Heart right ventricle (tissue), 16 donors: ENCODE measurements at places on chromosomes 13 and 19. TPM values are rescaled to one million over a fixed set of nuclear protein-coding genes. Genes with fewer than 3 reads are reported as not detected.
A peak's percentile ranks its signal among the peaks of the same experiment; 100 is the strongest.

- no peaks in the 10 kb centered on the region for H3K36me3 ChIP-seq
- peaks cover 3% of the 10 kb centered on the region for H3K27me3 ChIP-seq
- no peak overlapping the region for H3K4me3 ChIP-seq
- no peak for DNase-seq
These were observed 141.0 kb upstream of the TMTC4 start for GRCh38 chr13:100815476-100816046.

DNA sequence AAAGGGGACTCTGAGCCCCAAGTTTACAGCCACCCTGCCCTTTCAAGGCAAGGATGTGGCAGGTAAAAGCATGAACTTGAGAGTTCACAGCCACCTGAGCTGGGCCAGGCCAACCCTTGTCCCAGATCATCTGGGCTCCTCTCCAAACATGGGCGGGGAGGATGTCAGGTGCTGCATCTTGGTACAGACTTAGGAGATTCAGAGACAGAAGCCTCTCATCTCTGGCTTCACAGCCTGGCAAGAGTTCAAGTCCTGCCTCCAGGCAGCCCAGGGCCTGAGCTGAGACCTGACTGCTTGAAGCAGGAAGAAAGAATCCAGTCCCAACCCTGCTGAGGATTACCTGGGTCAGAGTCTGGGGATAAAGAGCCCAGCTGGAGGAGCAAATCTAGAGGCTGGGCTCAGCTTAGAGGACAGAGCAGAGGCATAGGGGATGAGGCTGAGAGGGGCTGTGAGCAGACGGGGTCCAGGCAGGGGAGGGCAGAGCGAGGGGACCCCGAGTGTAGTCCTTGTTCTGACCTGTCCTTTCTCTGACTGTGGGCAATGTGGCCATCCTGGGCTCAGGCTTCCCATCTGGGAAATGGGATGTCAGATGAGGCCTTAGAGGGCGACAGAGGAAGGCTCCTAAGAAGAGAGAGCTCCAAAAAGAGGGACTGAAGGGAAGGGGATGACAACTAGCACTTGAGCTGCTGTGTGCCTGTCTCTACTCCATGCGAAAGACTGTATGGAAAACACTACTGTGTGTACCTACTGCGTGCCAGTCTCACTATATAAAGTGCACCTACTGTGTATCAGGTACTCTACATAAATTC, 6.6 kb upstream of the OR10H5 start:
- peaks cover 29% of the 10 kb centered on the region for H3K4me1 ChIP-seq
- H3K27me3 ChIP-seq, result peaks cover 3% of the 10 kb centered on the region
- no peak overlapping the region for H3K4me3 ChIP-seq
- no peaks in the 10 kb centered on the region for H3K36me3 ChIP-seq
- DNase-seq, result no peak

DNA sequence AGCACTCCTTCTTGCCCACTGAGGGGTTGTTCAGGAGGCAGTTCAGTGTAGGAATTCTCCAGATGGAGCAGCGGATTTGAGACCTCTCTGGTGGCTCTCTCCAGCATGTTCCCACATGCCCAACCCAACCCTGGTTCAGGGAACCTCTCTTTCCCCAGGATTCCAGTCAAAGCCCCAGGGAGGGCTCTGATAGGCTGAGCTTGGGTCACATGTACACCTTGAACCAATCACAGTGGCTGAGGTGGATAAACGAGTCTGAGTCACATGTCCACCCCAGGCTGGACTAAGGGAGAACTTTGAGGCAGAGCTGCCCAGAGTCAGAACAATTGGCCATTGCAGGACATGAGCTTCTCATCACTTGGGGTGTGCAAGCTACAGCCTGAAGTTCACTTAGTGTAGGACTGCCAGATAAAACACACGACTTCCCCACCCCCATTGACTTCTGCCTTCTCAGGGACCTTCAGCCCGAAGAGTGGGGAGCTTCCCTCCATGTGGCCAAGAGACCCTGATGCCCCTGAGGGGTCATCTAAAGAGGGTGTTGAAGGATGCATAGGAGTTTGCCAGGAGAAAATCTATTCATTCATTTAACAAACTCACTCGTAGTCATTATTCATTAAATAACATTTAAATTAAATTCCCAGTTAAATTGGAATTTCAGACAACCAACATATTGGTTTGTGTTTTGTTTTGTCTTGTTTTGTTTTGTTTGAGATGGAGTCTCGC, 4.0 kb upstream of the MAST3 start:
- H3K36me3 ChIP-seq, result no peaks in the 10 kb centered on the region
- no peak overlapping the region for H3K4me3 ChIP-seq

- H3K4me3 ChIP-seq, result peak within 1 kb of the TSS; percentile 55
- H3K27me3 ChIP-seq, result peaks cover 94% of the 10 kb centered on the region
- DNase-seq, result no peak
- peaks cover 31% of the 10 kb centered on the region for H3K4me1 ChIP-seq
These were observed at the start of gene ZIC2 for GRCh38 chr13:99981735-99982035. Gene ZIC2 (plus strand): TSS chr13:99981784. CDS start chr13:99982065, 281 bp downstream.

GRCh38 chr13:95955255-95955654, 97.9 kb downstream of the UGGT2 start:
- H3K36me3 ChIP-seq, result peaks cover 6% of the 10 kb centered on the region
- no peak overlapping the region for H3K4me3 ChIP-seq
- H3K4me1 ChIP-seq, result no peaks in the 10 kb centered on the region
- no peak for DNase-seq

GRCh38 chr13:112893570-112894422, 75.2 kb upstream of the MCF2L start:
- no peaks in the 10 kb centered on the region for H3K27me3 ChIP-seq
- no peak overlapping the region for H3K27ac ChIP-seq
- H3K36me3 ChIP-seq, result no peaks in the 10 kb centered on the region

The SLC10A2 gene
- total RNA-seq, result not detected

The KLK2 gene
- not detected for total RNA-seq

The NKPD1 gene
- not detected for total RNA-seq

The C19orf33 gene
- 2.9 TPM for total RNA-seq

The CYP2F1 gene
- total RNA-seq, result not detected

The KCNRG gene
- total RNA-seq, result not detected

The ZSCAN22 gene
- 1.2 TPM for total RNA-seq
